ENCODE measurements at places on chromosomes 3 and 15.

DNA sequence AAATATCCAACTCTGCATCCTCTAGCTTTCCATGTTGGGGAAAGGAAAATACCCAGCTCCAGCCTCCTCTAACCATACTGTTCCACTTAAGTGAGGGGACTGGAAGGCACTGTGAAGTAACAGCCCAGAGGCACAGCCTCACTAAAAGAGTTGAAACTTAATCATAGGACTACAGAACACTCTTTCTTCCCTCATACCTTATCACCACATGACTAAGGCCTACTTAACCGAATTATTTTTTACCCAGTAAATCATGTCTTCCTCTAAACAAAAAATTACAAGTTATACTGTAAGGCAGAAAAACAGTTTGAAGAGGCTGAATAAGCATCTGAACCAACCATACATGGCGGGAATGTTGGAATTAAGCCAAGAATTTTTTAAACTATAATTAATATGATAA lies 207.4 kb upstream of the MME start:
- no peak for DNase-seq

- DNase-seq = no peak
These were observed 136.3 kb downstream of the LRRC28 start for GRCh38 chr15:99387421-99388168.

DNA sequence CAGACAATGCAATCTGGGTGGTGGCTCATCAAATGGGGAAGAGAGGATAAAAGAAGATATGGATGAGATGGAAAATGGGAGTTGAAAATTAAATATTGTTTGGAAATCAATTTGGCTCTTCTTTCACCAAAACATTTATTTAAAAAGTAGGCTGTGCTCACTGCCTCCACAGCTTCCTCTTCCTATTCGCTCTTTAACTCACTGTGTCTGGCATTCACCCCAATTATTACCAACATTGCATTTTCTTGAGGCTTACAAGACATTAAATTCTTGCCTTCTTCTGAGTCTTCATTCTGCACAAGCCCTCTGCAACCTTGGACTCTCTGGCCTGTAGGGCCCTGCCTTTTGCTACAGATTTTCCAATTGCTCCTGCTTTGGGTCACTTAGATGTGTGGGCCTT lies 52.9 kb upstream of the TSPAN3 start:
- DNase-seq = no peak

DNA sequence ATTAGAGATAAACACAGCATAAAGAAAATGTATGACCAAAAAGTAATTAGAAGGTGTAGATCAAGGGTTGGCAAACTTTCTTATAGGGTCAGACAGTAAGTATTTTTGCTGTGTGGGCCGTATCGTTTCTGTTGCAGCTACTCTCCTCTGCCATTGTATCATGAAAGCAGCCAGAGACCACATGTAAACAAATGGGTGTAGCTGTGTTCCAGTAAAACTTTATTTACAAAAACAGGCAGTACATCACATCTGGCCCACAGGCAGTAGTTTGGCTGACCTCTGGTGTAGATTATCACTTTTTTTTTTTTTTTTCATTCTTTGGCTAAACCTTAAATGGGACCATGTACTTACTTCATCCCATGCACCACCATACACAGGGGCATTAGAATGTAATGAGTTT lies 190.8 kb downstream of the MBNL1 start:
- DNase-seq = no peak
